Stimulated activated naive CD8-positive, alpha-beta T cell treated with anti-CD3 and anti-CD28 coated beads, Interleukin-15, Interleukin-2, amounts not matched to agents 100 U/mL and 50 U/mL, for 24 hours (primary cell): ENCODE measurements at places on chromosomes 2 and 18.

GRCh38 chr18:59957957-59958356 is 58.2 kb downstream of the PMAIP1 start:
- peak; percentile 24 for DNase-seq

GRCh38 chr2:22769497-22769896 is 615.5 kb upstream of the KLHL29 start:
- no peak for DNase-seq

DNA sequence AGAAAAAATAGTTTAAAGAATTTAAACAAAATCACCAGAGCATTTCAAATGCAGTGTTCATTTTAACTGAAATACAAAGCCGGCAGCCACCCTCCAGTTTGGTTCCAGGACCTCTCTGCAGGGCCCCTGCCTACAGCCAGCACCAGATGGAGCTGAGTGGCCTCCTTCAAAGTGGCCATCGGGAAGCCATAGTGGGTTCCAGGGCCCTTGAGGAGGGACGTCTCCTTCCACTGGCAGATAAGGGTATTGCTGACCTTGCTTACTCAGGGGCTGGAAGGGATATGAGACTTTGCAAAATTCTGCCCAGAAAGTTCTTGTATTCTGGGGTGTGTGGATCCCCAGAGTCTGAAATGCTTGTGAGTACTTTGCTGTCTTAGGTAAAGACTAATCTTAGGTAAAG is 205.2 kb upstream of the APCDD1 start:
- DNase-seq, result no peak

- no peak for DNase-seq
Observed at GRCh38 chr2:215607766-215608165, 171.9 kb upstream of the FN1 start.

DNA sequence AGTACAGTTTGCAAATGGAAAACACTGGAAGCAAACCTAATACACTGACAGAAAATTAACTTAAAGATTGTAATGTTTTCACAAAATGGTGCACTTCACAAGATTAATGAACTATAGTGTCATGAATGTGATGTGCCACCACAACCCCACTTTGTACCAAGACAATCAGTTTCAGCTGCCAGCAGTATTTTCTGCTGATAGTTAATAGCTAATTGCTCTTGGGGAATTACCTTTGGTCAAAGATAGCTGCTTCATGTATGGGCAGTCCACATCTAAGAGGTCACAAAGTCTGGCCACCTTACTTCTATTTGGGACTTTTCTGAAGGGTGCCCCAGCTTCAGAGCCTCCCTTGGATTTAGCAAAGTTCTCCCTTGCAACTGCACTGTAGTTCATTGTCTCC is 254.0 kb downstream of the CALCRL start:
- DNase-seq, result no peak

DNA sequence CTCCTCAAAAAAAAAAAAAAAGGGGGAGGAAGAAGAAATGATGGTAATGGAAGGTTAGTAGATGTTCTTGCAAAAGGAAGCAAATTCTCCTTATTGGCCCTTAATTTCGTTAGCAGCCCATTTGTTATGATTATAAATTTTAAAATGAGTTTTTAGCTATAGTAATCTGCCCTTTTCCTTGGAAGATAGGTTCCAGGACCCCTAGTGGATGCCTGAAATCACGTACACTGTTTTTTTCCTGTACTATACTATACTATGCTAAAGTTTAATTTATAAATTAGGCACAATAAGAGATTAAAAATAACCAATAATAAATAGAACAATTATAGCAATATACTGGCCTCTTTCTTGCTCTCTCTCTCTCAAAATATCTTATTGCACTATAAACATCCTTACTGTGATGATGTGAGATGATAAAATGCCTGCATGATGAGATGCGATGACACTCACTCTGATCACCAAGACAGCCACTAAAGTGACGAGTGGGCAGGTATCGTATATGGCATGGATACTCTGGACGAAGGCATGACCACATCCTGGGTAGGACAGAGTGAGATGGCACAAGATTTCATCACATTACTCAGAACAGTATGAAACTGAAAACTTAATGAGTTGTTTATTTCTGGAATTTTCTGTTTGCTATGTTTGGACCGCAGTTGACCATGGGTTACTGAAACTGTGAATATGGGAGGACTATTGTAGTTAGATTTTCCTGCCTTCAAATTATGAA is 87.2 kb downstream of the KCTD18 start:
- no peak for DNase-seq
